ENCODE measurements at places on chromosomes 1 and 21.

DNA sequence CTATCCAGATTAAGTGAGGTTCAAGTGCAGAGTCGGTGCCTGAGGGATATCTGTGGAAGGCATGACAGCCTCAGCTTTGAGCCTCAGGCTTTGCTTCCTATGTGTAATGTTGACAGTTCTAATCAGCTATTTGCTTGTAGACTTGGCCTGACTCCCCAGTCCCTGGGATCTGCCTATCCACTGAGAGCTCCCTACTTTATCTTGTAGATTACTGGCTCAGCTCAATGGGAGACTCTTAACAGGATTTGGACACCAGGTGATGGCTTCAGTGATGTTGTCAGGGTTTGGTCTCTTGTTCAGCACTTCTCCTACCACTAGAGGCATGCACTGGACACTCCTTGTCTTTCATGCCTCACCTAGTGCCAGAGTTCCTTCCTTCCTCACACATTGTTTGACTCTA lies 126.6 kb upstream of the BEND5 start:
- no peak for DNase-seq

DNA sequence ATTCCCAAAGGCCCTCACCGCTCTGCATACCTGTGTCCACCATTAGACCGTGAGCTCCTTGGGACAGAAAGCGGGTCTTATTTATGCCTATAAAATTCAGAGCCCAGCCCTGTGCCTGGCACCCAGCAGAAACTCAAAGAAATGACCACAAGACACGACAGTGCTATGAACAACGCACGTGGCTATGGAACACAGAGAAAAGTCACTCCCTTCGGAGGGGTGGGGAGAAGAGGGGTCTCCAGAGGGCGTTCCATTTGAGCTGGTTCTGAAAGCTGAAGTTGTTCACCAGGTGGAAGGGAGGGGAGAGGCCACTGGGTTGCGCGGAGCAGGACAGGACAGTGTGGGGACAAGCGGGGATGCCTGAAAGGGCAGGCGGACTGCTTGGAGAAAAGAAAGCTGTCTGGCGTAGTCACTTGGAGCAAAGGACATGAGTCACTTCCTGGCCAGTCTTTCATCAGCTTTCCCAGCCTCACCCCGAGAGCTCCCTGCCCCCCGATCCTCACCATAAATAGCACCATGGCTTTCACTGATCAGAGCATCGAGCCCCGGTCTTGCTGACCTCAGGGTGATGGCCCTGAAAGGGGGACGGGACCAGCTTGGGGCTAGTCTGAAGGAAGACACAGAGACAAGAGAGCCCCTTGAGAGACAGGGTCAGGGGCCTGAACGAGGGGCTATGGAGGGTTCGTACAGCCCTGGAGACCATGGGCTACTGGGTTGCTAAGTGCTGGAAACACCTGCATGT lies 28.5 kb downstream of the ECE1 start:
- no peak for DNase-seq

DNA sequence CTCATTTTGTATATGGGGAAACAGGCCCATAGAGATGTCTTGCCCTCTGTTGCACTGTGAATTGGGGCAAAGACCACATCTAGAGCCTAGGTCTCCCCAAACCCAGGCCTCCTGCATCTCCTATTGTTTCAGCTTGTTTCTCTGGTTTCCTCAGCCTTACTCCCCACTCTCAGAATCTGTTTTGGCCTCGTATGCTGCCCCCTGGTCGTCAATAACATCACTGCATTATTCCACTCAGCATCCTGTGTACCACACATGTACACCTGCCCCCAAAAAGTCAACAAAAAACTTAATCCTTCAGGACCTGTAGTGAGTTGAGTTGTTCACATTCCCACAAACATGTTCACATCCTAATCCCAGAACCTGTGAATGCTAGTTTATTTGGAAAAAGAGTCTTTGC lies 184.8 kb downstream of the BRINP2 start:
- DNase-seq = no peak

DNA sequence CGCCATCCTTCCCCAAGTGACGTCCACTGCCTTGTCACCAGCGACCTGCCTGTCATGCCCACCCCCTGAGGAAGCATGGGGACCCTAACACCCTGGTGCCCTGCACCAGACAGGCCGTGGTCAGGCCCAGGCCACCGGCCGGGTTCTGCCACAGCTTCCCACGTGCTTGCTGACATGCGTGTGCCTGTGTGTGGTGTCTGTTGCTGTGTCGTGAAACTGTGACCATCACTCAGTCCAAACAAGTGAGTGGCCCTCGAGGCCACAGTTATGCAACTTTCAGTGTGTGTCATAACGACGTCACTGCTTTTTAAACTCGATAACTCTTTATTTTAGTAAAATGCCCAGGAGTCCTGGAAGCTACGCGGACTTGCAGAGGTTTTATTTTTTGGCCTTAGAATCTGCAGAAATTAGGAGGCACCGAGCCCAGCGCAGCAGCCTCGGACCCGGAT lies 8.5 kb upstream of the CTRC start:
- DNase-seq = no peak

DNA sequence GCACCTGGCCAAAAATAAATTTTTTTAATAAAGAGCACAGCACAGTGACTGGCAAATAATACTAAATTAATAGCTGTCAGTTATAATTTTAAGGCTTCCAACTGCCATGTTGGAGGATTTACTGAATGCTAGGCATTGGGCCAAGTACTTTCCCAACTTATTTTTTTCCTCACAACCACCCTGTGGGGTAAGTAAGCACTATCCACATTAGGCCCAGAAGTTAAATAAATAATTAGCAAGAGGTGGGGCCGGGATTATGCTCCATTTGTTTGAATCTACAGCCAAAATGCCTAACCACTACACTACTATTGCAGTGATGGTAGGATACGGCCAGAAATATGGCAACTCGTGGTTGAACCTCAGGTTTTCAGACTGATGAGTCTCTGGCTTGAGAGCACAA lies 4.6 kb upstream of the TRNAU1AP start:
- DNase-seq = no peak

DNA sequence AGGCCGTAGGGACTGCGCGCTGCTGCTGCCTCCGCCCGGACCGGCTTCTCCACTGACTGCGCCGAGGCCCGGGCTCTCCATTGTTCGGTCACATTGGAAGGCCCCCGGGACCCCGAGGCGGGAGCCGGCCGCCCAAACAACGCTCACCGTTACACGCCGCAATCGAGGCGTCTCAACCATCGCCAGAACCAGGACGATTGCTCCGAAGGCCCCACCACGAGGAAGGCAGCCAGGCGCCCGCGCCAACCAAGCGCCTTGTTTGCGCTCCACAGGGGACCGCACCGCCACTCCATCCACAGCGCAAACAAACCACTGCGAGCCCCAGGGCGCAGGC lies 595 bp downstream of the GLUL start:
- DNase-seq = no peak

GRCh38 chr1:98278055-98278454 lies 357.2 kb upstream of the DPYD start:
- no peak for DNase-seq

DNA sequence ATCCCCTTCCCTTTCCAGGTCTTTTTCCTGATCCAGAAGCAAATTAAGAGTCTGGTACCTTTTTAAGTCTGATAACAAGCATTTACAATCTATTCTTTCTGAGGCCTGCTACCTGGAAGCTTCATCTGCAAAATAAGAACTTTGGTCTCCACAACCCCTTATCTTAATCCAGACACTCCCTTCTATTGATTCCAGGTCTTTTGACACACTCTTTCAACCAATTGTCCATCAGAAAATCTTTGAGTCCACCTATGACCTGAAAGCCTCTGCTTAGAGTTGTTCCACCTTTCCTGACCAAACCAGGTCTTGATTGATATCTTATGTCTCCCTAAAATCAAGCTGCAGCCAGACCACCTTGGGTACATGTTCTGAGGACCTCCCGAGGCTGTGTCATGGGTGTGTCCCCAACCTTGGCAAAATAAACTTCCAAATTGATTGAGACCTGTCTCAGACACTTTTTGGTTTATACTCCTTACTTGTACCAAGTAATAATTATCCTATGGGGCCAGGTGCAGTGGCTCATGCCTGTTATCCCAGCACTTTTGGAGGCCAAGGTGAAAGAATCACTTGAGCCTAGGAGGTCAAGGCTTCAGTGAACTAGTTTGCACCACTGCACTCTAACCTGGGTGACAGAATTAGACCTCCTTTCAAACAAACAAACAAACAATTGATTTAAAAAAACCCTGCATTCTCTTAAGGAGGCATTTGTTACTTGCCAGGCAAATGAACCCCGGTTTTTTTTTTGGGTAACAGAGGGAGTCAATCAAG lies 126.1 kb downstream of the MAP3K21 start:
- DNase-seq = no peak

DNA sequence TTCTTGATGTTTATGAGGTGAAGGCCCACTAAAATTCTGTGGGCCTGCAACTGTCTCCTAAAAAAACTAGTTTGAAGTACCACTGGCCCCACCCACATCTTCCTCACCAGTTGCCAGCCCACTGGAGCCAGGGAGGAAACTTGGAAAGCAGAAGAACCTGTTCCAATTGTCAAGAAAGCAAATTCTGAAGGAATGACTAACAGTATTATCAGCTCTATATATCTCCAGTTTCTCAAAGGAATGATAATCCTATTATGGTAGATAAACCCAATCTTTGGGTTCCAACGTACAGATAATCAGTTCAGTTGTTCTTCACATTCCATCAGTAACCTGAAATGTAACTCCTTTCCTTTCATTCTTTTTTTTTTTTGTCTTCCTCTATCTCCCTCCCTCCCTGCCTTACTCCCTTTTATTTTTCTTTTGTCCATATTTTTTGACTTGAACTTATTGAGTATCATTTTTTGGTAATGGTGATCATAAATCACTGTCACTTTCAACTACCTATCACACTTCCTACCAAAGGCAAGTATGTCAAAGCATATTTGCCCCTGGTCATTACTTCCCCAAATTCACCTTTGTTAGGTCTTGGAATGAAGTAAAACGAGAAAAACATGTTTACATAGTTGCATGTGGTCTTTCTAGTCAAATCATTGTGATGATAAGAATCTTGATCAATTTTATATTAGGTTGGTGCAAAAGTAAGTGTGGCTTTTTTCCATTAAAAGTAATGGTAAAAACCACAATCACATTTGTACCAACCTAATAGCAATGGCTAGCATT lies 943.4 kb downstream of the TTLL7 start:
- DNase-seq = no peak

GRCh38 chr1:62377043-62377562 lies 57.9 kb upstream of the KANK4 start:
- no peak for DNase-seq

DNA sequence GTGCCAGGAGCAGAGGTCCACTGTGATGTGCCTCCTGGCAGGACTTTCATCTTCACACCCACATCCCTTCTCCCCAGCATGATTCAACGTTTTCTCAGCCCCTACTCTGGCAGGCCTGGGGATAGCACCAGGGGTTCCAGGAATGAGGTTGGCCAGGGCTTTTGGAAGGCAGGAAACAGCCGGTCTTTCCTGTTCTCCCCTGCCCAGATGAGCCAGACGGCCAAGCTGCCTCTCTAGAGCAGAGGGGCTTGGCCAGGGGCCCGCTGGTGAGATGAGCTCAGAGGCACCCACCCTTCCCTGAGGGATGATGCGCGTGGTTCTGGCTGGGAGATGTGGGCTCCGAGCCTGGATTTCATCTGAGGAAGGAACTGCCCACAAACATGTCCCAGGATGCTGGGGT lies 4.3 kb upstream of the MFAP2 start:
- no peak for DNase-seq

DNA sequence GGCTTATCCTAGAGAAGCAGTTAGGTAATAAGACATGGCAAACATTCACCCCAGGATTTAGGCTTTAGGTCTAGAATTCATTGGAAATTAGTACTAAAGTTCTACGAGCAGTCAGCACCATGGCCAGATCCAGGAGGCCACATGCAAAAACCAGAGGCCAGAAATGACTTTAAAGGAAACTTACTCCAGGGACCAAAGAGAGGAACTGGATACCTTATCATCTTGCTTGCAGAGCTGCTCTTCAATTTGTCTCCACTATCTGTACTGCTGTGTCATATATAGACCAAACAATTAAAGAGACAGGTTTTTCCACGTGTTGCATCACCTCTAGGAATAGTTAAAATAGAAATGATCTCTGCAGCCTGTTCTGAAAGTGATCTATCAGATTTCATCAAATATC lies 127.8 kb downstream of the LMX1A start:
- DNase-seq = no peak

DNA sequence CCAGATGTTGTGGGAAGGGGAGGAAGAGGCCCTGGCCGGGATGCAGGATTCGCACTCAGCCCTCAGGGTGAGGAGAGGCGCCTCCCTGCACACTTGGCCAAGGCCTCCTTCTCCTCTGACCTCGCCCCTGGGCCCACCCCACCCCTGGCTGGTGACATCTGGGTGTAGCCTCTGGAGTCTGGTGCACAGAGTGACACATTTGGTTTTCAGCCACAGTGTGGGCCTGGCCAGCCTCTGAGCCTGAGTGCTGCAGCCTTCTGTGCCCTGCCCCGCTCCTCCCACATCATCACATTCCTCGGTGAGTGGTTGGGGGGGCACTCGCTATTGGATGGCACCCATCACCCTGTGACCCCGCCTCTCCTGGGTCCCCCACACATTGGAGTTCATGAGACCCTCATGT lies 45.8 kb downstream of the PRDM16 start:
- no peak for DNase-seq

- DNase-seq = no peak
Measured at GRCh38 chr1:64769971-64770370, 25.1 kb downstream of the RAVER2 start.

- DNase-seq = no peak
Measured at GRCh38 chr1:3541936-3542335, 69.4 kb downstream of the MEGF6 start.

- no peak for DNase-seq
Measured at GRCh38 chr1:117346206-117346928, 20.9 kb upstream of the MAN1A2 start.

DNA sequence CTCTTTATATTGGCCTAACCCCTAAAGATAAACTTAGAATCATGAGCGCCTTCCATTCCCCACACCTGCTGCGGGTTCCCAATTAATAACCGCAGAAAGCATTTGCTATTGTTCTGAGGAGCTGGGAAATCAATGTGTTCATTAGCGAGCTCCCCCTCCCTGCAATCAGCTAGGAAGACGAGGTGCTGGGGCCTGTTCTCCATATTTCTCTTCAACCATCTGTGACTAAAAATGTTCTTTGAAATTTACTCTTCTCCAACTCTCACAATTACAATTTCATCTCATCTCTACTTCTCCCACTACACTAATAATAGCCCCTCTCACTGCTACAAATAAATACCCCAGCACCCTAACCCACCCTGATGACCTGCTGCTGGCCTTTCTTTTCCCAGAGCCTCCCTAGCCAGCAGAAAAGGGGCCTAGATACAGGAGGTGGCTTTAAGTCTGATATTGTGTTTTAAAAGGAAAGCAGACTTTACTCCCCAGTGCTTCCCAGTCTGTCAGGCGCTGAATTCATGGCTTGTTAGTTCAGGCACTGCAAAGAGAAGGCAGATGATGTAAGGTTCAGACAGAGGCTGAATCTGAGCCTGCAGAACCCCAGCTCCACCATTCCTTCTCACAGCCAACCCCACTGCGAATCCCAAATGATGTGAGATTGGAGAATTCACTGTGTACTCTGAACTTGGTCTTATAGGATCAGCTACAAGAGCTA lies 477.5 kb upstream of the DAB1 start:
- DNase-seq = no peak

- no peak for DNase-seq
Measured at GRCh38 chr1:63112155-63112900, 210.0 kb upstream of the FOXD3 start.

- no peak for DNase-seq
Measured at GRCh38 chr21:34974162-34974981, 74.7 kb downstream of the RUNX1 start.
